ENCODE measurements at places on chromosomes 2 and 18. TPM values are rescaled to one million over a fixed set of nuclear protein-coding genes. Genes with fewer than 3 reads are reported as not detected.

GRCh38 chr2:69755862-69756467 lies 14.0 kb downstream of the ANXA4 start:
- no peaks in the 10 kb centered on the region for H3K36me3 ChIP-seq
- H3K4me3 ChIP-seq: no peak overlapping the region
- peaks cover 22% of the 10 kb centered on the region for H3K4me1 ChIP-seq
- DNase-seq: no peak

GRCh38 chr2:24702800-24703199 lies 90.4 kb downstream of the PTRHD1 start:
- H3K36me3 ChIP-seq: peaks cover 23% of the 10 kb centered on the region
- no peaks in the 10 kb centered on the region for H3K4me1 ChIP-seq
- H3K4me3 ChIP-seq: no peak overlapping the region
- H3K27me3 ChIP-seq: no peaks in the 10 kb centered on the region
- DNase-seq: no peak

DNA sequence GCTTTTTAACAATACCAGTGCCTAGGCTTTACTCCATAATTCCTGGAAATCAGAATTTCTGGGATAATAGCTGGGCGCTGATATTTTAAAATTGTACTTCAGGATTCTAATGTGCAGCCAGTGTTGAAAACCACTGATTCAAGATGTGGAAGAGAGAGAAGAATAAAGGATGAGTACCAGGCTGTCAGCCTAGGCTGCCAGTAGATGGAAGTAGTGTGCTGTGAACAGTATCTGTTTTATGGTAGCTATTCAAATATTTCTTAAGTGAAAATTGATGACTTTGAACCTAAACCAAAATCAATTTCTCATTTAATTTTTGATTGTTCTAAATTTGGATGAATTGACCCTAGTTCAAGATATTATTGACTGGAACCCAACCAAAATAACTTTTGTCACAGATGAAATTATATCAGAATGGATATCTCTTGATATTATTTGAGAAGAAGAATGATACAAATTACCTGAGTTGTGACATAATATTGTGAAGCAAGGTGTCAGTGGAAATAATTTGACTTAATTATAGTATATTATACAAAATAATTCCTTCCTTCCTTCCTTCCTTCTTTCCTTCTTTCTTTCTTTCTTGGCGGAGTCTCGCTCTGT lies 88.0 kb downstream of the COMMD1 start:
- H3K27me3 ChIP-seq: no peaks in the 10 kb centered on the region
- H3K36me3 ChIP-seq: no peaks in the 10 kb centered on the region
- H3K4me1 ChIP-seq: peaks cover 4% of the 10 kb centered on the region
- peak; percentile 32 for DNase-seq
- no peak overlapping the region for H3K4me3 ChIP-seq

Gene OSR1
- total RNA-seq: not detected

DNA sequence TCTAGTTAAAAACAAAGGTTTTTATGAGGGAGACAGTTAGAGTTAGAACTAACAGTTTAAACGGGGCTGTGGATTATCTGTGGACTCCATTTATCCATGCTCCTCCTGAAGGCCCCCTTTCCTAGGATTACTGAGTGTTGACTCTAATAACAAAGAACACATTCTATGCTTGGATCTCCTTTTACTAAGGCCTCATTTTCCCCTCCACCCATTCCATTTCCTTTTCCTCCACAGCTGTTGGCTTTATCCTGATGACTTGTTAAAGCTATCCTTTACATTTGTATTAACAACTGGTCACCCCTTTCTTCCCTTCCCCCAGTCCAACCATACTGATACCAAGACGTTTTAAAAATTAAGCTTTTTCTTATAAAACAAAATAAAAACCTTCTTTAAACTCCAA lies 220.6 kb downstream of the SRBD1 start:
- no peak overlapping the region for H3K27ac ChIP-seq
- H3K4me1 ChIP-seq: no peaks in the 10 kb centered on the region
- H3K27me3 ChIP-seq: no peaks in the 10 kb centered on the region
- no peak overlapping the region for H3K4me3 ChIP-seq

GRCh38 chr2:65355186-65355831 lies 77.1 kb downstream of the SPRED2 start:
- no peaks in the 10 kb centered on the region for H3K27me3 ChIP-seq
- H3K4me3 ChIP-seq: no peak overlapping the region
- no peak for DNase-seq
- H3K4me1 ChIP-seq: peaks cover 9% of the 10 kb centered on the region
- H3K27ac ChIP-seq: no peak overlapping the region

GRCh38 chr2:217695033-217695520 lies 307.7 kb downstream of the TNS1 start:
- H3K4me3 ChIP-seq: no peak overlapping the region
- no peaks in the 10 kb centered on the region for H3K27me3 ChIP-seq
- H3K4me1 ChIP-seq: no peaks in the 10 kb centered on the region

DNA sequence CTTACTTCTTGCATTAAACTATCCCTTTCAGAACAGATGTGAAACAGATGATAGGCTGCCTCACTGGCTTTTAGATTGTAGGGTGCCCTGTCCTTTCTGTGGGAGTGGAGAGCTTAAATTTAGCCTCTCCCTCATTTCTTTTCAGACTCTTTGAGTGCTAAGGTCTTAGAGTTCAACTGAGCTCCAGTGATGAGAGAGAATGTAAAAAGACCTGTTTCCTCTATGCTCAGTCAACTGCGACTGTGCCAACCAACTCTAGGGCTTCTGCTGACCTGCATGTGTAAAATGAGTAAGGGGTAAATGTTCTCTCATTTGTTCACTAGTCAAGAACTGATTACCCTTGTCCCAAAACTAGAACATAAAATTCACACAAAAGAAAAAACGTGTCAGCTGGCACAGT lies 104.8 kb upstream of the TGFA start:
- no peaks in the 10 kb centered on the region for H3K27me3 ChIP-seq
- H3K36me3 ChIP-seq: peaks cover 2% of the 10 kb centered on the region
- no peak overlapping the region for H3K27ac ChIP-seq
- peaks cover 38% of the 10 kb centered on the region for H3K4me1 ChIP-seq
- H3K4me3 ChIP-seq: no peak overlapping the region

- no peaks in the 10 kb centered on the region for H3K27me3 ChIP-seq
- DNase-seq: no peak
- H3K4me1 ChIP-seq: no peaks in the 10 kb centered on the region
- no peak overlapping the region for H3K27ac ChIP-seq
Observed at GRCh38 chr18:53657257-53657656, 567.2 kb downstream of the MBD2 start.

DNA sequence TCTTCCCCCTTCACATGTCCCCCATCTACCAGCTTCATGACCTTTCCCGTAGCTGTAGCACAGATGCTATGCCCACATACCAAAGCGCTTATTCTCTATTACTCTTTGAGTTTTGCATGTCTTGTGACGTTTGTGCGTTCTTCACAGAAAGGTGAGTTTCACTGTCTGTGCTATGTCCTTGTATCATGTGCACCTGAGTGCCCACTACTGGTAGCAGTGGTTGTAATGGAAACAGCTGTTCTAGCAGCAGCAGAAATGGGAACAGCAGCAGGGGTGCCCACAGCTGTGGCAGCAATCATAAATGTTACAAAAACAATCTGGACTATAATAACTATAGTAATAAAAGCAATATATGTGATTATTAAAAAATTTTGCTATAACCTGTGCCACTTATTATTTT lies 127.1 kb downstream of the STK39 start:
- H3K27ac ChIP-seq: no peak overlapping the region
- no peaks in the 10 kb centered on the region for H3K4me1 ChIP-seq
- no peak for DNase-seq
- H3K36me3 ChIP-seq: peaks cover 5% of the 10 kb centered on the region
- no peak overlapping the region for H3K4me3 ChIP-seq

DNA sequence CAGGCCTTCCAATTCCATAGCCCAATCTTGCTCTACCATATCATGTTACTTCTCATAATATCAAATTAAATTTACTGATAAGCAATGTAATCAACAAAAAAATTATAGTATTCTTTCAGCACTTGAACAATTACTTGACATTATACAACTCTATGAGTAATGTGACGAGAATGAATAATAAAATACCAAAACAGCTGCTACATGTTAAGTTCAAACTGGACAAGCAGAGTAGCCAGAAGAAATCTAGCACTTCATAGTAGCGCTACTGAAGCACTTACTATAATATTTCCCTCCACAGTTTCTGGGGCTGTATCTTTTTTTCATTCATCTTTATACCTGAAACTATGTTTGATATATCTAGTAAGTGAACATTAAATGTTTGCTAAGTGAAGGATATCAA lies 14.9 kb downstream of the PPP3R1 start:
- DNase-seq: no peak
- H3K4me1 ChIP-seq: peaks cover 29% of the 10 kb centered on the region
- H3K27ac ChIP-seq: peak overlapping the region; percentile 12

GRCh38 chr2:98175811-98176210 lies 88.8 kb downstream of the VWA3B start:
- H3K27ac ChIP-seq: no peak overlapping the region
- no peaks in the 10 kb centered on the region for H3K4me1 ChIP-seq
- peaks cover 21% of the 10 kb centered on the region for H3K27me3 ChIP-seq
- no peaks in the 10 kb centered on the region for H3K36me3 ChIP-seq
- H3K4me3 ChIP-seq: no peak overlapping the region
- DNase-seq: no peak

- H3K27me3 ChIP-seq: no peaks in the 10 kb centered on the region
- H3K27ac ChIP-seq: no peak overlapping the region
- no peak for DNase-seq
- H3K4me1 ChIP-seq: peaks cover 5% of the 10 kb centered on the region
- H3K4me3 ChIP-seq: no peak overlapping the region
- peaks cover 17% of the 10 kb centered on the region for H3K36me3 ChIP-seq
Observed at GRCh38 chr2:65046633-65047407, 9.4 kb upstream of the CEP68 start.

Gene PKDCC
- not detected for total RNA-seq

DNA sequence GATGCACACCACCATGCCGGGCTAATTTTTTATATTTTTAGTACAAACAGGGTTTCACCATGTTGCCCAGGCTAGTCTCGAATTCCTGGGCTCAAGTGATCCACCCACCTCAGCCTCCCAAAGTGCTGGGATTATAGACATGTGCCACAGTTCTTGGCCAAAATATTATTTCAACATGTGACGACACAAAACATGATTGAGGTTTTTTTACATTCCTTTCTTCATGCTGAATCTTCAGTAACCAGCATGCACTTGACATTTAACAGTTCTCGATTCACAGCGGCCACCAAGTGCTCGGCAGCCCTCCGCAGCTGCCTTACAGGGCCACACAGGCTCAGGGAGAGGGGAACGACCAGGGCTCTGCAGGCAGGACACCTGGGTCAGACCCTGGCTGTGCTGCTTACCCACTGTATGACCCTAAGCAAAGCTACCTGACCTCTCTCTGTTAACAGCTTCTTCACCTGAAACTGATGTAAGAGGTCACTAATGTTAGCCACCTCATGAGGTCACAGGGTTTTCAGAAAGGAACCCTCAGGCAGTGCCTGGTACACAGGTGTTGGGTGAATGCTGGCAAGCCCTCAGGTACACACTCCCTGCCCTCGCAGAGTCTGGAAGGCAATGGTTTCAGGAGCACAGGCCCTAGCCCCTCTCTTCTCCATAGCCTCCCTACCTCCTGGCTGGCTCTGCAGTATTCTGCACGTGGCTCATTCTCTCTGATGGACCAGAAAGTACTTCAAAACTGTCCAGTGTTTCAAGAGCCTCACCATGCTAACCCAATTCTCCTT lies 25.7 kb downstream of the TUBB6 start:
- H3K4me3 ChIP-seq: no peak overlapping the region
- no peak for DNase-seq
- H3K36me3 ChIP-seq: peaks cover 26% of the 10 kb centered on the region
- H3K4me1 ChIP-seq: no peaks in the 10 kb centered on the region

Gene LRRC30
- total RNA-seq: not detected

Gene REG3G
- total RNA-seq: not detected

Gene ASXL3
- not detected for total RNA-seq
